ENCODE measurements at places on chromosomes 12 and 14. TPM values are rescaled to one million over a fixed set of nuclear protein-coding genes. Genes with fewer than 3 reads are reported as not detected.

Gene CLEC9A
- not detected for total RNA-seq

Gene MYO1H
- not detected for total RNA-seq

Gene KRT2
- total RNA-seq: not detected

Gene RTL1
- 0.30 TPM for total RNA-seq

Gene RASAL1
- 0.28 TPM for total RNA-seq
